ENCODE measurements at places on chromosomes 4 and X.

GRCh38 chrX:69988955-69989394 lies 60.8 kb downstream of the AWAT2 start:
- no peak for DNase-seq

DNA sequence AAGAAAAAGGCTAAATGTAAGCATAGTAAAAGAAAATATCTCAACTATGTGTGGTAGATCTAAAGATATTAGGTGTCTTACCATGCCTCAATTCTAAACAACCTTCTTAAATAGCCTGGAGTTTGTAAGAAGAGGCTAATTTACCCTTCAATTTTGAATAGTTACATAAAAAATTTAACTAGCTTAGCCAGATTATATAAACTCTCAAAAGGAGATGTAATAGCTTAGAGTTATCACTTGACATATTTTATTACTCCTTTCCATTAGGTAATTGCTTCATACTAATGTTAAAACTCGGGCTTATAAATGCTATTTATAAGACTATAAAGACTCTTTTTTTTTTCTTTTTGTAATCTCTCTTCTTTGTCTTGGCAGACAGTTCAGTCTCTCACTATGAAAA lies 297.5 kb upstream of the PABPC4L start:
- no peak for DNase-seq

DNA sequence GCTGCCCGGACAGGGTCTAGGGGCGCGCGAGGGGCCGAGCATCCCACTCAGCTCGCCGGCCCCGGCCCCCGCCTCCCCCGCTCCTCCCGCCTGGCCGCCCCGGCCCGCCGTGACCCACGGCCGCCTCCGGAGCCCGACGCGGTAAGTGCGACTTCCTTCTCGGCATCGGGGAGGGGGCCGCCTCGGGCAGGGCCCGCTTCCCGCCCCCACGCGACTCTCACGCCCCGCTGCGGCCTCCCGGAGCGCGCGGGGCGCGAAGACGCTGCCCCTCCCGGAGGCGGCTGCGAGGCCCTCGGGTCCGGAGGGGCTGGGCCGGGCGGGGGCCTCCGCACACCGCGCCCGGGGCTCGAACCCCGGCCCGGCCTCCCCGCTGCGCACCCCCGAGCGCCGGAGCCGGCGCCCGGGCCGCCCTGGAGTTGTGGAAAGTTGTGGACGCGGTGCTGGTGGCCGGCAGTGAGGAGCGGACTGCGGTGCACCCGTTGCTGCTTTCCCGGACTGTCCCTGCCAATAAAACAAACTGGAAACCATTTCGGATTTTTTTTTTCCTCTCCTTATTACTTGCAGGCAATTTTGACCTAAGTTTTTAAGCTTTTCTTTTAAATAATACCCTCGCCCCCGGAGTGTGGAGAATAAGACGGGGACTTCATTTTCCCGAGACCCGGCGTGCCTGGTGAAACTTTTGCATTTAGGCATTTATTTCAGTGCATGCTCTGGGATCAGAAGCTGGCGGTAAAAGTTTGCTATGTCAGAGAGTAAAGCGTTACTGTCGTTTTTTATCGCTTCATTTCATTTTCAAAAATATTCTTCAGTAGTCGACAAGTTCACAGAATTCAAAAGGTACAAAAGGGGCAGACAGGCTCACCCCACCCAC lies 13.0 kb upstream of the TMEM156 start:
- peak; percentile 11 for DNase-seq

DNA sequence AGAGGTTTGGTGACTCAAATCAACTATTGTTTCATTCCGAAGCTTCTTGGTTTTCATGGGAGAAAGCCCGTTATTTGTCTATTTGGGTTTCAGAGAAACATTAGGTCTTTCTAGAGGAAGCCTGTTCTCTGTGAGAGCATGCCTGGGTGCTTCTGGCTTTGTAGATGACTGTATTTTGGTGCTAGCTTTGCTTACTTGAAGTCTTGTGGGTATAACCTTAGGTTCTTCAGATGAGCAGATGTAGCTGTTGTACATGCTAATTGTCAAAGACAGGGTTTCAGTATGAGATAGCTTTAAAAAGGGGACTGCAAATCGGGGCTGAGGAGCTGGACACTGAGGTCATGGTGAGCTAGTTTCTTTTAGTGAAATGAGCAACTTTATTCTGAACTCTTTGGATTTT lies 7.9 kb upstream of the STOX2 start:
- no peak for DNase-seq

GRCh38 chr4:5361968-5362367 lies 310.7 kb downstream of the STK32B start:
- no peak for DNase-seq

GRCh38 chr4:97587912-97588311 lies 555.4 kb downstream of the STPG2 start:
- no peak for DNase-seq

DNA sequence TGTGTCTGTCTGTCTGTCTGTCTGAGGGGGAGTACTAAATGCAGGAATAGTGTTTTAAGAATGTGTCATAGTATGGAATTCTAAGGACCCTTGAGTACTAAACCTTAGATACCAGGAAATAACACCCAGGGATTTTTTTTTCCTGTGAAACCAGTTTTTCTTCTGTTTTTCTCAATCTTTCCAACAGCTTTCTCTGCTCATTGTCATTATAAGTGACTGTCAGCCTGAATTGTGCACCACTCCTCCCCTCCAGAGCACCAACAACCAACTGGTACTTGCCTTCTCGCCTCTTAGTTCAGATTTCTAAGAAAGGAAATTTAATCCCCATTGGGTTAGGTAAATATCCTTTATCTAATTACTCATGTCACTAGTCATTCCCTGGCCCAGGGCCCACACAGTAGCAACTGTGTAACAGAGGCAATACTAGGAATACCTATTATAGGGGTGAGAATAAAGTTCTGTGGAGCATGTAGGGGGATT lies 320.6 kb downstream of the ADGRL3 start:
- no peak for DNase-seq

DNA sequence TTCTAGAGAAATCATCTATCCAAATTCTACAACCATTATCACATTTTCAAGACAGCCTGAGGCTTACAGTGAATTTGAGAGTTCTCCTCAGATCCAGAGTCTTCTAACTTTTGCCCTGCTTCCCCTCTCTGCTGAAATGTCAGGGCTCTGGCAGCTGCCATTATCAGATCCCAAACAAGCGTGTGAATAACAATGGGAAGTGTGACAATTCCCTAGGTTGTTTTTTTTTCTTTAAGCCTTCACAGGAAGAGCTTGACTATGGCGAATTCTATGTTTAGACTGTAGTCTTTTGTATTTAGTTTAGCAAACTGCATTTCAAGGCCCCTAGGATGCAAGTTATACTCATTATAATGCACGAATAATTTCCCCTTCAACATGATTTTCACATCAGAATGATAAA lies 61.3 kb upstream of the KDR start:
- DNase-seq: no peak

DNA sequence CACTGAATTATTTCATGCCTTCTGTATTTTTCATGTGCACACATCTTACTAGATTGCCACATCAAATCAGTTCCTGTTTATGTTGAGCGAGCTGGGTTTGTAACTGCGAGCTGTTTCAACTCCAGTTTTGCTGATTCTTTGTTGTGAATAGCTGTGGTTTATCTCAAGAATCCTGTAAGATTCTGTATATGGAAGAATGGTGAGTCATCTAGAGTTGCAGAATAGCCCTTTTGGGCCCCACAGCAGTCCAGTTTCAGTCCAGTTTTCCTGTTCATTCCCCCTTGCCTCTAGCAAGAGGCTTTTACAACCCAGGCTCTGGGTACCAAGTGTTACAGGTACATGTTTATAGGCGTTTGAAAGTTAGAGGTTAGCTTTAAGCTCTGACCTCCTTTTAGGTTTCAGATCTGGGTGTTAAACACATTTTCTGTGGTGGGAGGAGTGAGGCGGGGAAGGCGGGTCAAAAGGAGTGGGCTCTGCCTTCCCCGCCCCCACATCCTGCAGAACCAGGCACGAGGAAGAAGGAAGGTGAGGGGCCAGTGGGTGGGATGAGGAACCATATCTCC lies 32.7 kb downstream of the TBC1D14 start:
- peak; percentile 25 for DNase-seq

- DNase-seq: no peak
These were observed 28.6 kb downstream of the TRPC3 start for GRCh38 chr4:121923306-121923705.

DNA sequence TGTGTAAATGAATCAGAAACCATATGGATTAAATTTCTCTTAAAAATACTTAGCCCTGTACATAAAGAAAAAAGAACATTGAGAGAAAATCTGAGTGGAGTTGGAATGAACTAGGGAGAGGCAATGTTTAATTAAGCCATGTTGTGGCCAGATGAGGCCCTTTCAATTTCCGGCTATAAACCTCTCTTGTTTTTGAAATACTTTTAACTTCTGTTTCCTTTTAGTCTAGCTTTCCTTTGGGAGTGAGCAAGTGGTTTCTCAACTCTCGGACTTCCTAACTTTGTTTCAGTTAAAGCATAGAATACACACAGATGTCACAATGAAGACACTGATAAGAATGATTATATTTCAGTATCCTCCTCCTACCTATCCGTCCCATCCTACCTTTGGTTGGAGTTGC lies 197.2 kb downstream of the ARHGAP24 start:
- no peak for DNase-seq

GRCh38 chrX:19272452-19272851 lies 71.3 kb upstream of the PDHA1 start:
- no peak for DNase-seq

DNA sequence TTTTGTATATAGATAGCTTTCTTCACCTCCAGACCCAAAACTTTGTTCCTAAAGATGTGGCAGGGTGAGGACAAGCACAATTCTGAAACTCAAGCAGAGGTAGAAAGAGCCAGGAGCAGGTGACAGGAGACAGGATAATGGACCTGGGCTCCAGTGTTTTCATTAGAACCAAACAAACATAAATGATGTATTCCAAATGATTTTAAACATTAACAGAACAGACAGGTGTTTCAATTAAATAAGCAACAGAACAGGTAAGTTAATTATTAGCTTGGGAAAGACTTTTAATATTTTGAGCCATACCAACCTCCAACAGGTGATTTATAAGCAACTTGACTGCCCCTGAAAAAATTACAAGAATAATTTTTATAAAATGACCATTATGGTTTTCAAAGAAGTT lies 459.4 kb upstream of the LCORL start:
- no peak for DNase-seq

DNA sequence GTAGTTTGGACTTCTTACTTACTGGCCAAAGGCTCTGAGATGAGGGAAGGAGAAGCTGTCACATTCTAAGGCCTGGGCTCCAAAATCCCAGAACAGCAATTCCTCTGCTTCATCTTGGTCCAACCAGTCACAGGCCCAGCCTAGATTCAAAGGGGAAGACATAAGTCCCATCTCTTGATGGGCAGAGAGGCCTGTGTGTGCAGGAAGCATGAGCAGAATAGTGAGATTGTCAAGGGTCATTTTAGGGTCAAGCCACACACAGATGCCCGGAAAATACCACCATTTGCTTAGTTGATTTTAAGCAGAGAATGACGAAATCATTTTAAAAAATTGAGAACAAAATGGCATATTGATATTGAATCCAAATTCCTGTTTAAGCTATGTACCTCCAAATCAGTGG lies 580.9 kb upstream of the ZFP42 start:
- no peak for DNase-seq

DNA sequence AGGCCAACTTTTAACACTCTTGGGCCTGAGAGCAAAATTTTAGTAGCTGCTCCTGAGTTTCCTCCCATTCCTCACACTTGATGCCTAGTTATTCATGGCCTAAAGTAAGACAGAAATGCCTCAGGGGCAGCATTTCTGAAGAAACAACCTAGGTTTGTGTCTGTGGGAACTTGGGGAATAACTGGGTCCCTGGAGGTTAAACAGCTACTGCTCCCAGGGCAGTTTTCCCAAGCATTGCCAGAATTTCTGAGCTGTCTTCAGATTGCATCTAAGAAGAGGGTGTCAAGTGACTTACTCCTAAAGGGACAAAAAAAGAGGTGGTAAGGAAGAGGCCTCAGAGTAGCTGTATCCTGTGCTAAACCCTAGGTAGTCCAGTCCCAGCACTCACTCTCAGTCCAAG lies 130.8 kb upstream of the ACSL4 start:
- DNase-seq: no peak

DNA sequence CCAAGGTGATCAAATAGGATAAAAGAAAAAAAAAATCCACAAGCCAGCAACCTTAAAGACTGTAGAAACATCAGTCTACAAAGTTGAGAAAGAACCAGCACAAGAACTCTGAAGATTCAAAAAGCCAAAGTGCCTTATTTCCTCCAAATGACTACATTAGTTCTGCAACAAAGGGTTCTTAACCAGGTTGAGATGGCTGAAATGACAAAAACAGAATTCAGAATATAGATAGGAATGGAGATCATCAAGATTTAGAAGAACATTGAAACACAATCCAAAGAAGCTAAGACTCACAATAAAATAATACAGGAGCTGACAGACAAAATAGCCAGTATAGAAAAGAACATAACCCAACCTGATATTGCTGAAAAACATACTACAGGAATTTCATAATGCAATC lies 156.5 kb upstream of the ZCCHC13 start:
- no peak for DNase-seq

- DNase-seq: no peak
These were observed 161.5 kb downstream of the CPE start for GRCh38 chr4:165540206-165540830.

- no peak for DNase-seq
These were observed 15.3 kb downstream of the TMEM131L start for GRCh38 chr4:153481478-153481877.

DNA sequence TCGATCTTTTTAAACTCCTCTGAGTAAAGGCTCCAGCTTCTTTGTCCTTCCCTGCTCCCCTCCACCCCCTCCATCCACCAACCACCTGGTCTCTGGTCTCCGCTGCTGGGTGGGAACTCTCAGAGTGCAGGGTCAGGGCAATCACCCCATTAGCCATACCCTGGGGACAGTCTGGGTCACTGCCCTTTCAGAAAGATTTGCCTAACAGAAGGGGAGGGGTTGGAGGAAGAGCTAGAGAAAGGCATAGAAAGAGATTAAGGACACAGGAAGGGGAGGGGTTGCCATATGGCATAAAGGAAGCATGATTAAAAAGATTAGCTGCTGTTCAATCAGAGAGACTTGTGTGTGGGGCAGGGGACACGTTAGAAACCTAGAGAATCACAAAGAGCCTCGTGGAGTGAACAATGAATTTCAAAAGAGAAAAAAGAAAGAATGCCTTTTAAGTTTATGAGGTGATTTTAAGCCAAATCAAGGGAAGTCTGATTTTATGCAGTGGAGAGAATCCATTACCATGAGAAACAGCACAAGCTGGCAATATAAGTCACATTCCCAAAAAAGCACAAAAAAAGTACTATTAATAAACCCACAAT lies 115.5 kb upstream of the ACSL4 start:
- no peak for DNase-seq

DNA sequence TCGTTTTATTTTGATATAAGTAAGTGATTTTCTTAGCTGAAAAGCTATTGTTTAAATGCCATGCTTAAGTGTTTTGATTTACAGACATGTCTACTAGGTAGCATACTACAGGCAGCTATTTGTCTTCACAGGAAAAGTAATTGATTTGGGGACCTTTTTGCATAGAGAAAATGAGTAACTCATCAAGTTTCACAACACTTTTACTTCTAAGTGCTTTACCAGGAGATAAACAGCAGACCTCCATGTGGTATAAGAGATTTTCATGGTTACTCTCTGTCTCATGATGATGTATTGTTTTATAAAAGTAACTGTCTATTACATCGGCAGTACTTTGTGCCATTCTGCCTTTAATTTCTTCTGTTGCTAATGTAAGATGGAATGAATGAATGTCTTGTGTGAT lies 28.7 kb downstream of the RBPJ start:
- no peak for DNase-seq

- DNase-seq: no peak
These were observed 11.0 kb upstream of the EIF4E start for GRCh38 chr4:98939892-98940298.

- DNase-seq: peak; percentile 73
These were observed 58.5 kb downstream of the TSC22D3 start for GRCh38 chrX:107716816-107717700.

- DNase-seq: no peak
These were observed 118.0 kb downstream of the DRD5 start for GRCh38 chr4:9899306-9900055.
